ENCODE measurements at places on chromosomes 7 and 10. TPM values are rescaled to one million over a fixed set of nuclear protein-coding genes. Genes with fewer than 3 reads are reported as not detected.

Gene PLXDC2
- 42.1 TPM for total RNA-seq

DNA sequence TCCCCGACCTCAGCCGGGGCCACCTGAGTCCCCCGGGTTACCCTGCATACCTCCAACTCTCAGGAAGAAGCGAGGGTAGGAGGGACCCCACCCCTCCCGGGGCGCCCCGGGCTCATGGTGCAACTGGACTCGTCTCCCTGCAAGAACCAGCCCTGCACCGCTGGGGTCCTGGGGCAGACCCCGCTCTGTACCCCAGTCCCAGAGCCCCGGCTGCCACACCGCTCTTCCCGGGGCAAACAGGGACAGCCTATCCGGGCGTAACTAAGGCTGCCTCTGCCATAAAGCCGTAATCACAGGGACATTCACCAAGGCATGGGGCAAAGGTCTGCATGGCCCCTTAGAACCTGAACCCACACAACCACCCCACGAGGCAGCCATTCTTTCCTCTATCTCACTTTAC is 6.7 kb upstream of the MAFK start:
- no peaks in the 10 kb centered on the region for H3K36me3 ChIP-seq
- no peak overlapping the region for H3K4me3 ChIP-seq
- no peaks in the 10 kb centered on the region for H3K27me3 ChIP-seq
- no peak for DNase-seq
- H3K27ac ChIP-seq, result no peak overlapping the region

Gene UNCX
- total RNA-seq, result 2.0 TPM

Gene IQUB
- total RNA-seq, result 6.9 TPM

Gene HYAL4
- not detected for total RNA-seq

Gene HTR7
- 0.38 TPM for total RNA-seq

Gene BMPER
- 0.60 TPM for total RNA-seq

GRCh38 chr7:94252124-94252523 is 142.6 kb upstream of the COL1A2 start:
- no peaks in the 10 kb centered on the region for H3K36me3 ChIP-seq
- H3K27me3 ChIP-seq, result no peaks in the 10 kb centered on the region
- no peak overlapping the region for H3K27ac ChIP-seq
- DNase-seq, result no peak
- no peak overlapping the region for H3K4me3 ChIP-seq
- no peaks in the 10 kb centered on the region for H3K4me1 ChIP-seq

Gene IFIT1B
- not detected for total RNA-seq

GRCh38 chr7:143390104-143390772 is 9.1 kb downstream of the ZYX start:
- H3K4me1 ChIP-seq, result peaks cover 8% of the 10 kb centered on the region
- no peaks in the 10 kb centered on the region for H3K27me3 ChIP-seq
- peak; percentile 56 for DNase-seq
- peaks cover 11% of the 10 kb centered on the region for H3K36me3 ChIP-seq

DNA sequence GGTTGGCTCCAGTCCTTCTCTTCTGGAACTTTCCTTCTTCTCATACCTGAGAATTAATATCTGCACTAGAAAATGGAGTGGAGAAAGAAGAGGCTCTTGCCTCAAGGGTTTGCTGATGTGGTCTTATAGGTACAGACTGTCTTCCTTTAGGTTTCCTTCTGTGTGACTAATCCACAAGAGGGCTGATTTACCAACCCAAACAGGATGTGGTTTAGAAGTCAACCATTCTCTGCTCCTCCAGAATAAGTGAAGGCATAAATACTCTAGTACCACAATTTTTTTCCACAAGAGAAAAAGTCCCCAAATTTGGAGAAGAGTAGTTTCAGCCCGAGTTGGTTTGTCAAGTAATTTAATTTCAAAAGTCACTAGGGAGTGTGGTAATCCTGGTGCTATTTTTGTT is 85.8 kb downstream of the NRP1 start:
- no peaks in the 10 kb centered on the region for H3K27me3 ChIP-seq
- no peaks in the 10 kb centered on the region for H3K4me1 ChIP-seq
- H3K36me3 ChIP-seq, result peaks cover 61% of the 10 kb centered on the region
- no peak overlapping the region for H3K27ac ChIP-seq

DNA sequence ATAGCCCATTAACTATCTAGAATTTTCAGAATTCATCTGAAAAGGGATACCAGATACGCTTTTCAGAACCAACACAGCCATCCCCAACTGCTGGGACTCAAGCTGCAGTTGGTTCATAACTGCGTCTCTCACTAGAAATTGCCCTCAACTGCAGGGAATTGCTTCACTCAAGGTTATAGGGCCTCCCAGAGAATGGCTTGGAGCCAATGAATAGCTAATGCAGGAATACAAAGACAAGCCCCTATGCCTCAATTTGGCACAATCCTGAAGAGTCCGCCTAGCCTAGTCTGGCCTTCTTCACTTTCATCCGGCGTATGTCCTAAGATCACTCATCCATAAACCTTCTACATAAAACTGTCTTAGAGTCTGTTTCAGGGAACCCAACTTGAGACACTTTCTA is 164.0 kb downstream of the SKAP2 start:
- H3K27ac ChIP-seq, result no peak overlapping the region
- no peaks in the 10 kb centered on the region for H3K27me3 ChIP-seq
- no peak for DNase-seq
- H3K4me3 ChIP-seq, result no peak overlapping the region
- H3K36me3 ChIP-seq, result no peaks in the 10 kb centered on the region
- no peaks in the 10 kb centered on the region for H3K4me1 ChIP-seq

- no peak within 1 kb of the TSS for H3K27ac ChIP-seq
- no peaks in the 10 kb centered on the region for H3K27me3 ChIP-seq
- DNase-seq, result no peak
- no peak within 1 kb of the TSS for H3K4me3 ChIP-seq
These were observed at the start of gene OLAH for GRCh38 chr10:15043674-15044073. TSS of gene OLAH (plus strand) at chr10:15043943. CDS start at chr10:15047289, 3,346 bp downstream.

DNA sequence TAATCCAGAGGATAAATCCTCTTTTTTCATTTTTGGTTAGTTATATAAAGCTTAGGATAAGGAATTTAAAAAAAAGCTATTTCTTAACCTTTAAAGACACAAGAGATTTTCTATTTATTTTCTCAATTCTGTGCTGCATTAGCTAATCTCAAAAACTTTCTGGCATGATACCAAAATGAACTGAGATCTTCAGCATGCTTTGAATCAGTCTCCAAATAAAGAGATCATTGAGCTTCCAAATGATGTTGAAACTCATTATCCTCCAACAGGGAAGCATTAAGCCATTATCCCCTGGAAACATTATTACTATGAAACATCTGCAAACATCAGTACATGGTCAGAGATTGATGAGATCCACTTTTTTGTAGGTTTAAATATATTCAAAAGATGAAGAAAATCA is 350.3 kb upstream of the TEX47 start:
- DNase-seq, result no peak
- no peaks in the 10 kb centered on the region for H3K27me3 ChIP-seq
- H3K4me1 ChIP-seq, result no peaks in the 10 kb centered on the region
- no peaks in the 10 kb centered on the region for H3K36me3 ChIP-seq
- no peak overlapping the region for H3K27ac ChIP-seq
- H3K4me3 ChIP-seq, result no peak overlapping the region

DNA sequence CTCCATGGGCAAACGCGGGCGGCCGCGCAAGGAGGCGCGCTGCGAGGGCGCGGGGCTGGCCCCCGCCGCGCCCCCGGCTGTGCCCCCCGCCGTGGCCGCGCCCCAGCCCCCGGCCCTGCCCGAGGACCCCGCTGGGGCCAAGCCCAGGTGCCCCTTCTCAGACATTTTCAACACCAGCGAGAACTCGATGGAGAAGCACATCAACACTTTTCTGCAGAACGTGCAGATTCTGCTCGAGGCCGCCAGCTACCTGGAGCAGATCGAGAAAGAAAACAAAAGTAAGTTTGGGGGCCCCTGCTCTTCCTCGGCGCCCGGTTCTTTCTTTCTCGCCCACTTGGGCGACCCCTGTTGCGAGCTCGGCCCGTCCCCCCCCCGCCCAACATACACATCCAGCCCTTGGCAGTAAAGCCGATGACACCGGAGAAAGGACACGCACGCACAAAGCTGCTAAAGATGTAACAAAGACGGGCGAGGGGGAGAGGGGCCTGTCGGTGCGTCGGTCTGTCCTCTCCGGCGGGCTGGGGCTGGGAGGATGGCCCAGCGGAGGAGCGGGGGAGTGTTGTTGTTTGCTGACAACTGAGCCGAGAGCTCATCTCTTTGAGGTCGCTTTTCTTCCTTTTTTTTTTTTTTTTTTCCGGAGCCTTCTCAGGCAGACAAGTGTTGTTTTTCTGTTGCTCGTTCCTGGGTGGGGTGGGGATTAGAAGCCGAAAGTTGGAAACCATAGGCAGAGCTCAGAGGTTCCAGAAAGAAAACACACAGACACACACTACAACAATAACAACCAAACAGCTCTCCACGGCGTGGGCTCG is 604 bp downstream of the MXI1 start:
- peak overlapping the region; percentile 40 for H3K27ac ChIP-seq
- H3K36me3 ChIP-seq, result no peaks in the 10 kb centered on the region
- H3K4me3 ChIP-seq, result peak overlapping the region; percentile 71
- no peak for DNase-seq
- H3K4me1 ChIP-seq, result peaks cover 2% of the 10 kb centered on the region
- no peaks in the 10 kb centered on the region for H3K27me3 ChIP-seq

Gene C10orf105
- 0.35 TPM for total RNA-seq

DNA sequence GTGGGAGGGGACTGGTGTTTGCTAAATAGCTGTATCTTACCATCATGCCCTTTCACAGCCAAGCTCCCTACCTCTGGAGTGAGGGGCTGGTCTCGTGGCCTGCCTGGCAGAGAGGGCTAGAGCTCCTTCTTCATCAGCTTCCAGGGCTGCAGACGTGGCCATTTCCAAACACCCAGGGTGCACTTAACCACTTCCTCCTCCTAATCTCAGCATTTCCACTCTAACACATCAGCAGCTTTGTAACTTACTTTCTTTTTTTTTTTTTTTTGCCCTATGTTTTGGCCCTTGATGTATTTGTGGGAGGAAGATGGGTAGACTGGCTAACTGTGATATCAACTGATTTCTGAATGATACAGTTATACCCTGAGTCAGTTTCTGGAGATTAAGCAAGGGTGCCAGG is 27.4 kb downstream of the LRRC4 start:
- H3K36me3 ChIP-seq, result no peaks in the 10 kb centered on the region
- H3K27ac ChIP-seq, result no peak overlapping the region
- no peak overlapping the region for H3K4me3 ChIP-seq
- no peaks in the 10 kb centered on the region for H3K27me3 ChIP-seq
- peaks cover 22% of the 10 kb centered on the region for H3K4me1 ChIP-seq

Gene TUBB8
- total RNA-seq, result not detected

- H3K4me1 ChIP-seq, result no peaks in the 10 kb centered on the region
- no peak for DNase-seq
- peaks cover 7% of the 10 kb centered on the region for H3K36me3 ChIP-seq
- H3K27ac ChIP-seq, result no peak overlapping the region
These were observed 14.3 kb upstream of the ZNF212 start for GRCh38 chr7:149225106-149225505.

Gene TCAF2
- 4.2 TPM for total RNA-seq

GRCh38 chr7:12092499-12093130 is 118.5 kb upstream of the TMEM106B start:
- no peak overlapping the region for H3K27ac ChIP-seq
- no peak overlapping the region for H3K4me3 ChIP-seq
- DNase-seq, result peak; percentile 23
- no peaks in the 10 kb centered on the region for H3K27me3 ChIP-seq

Gene CBX3
- total RNA-seq, result 120 TPM

GRCh38 chr10:118003126-118003525 is 43.6 kb downstream of the RAB11FIP2 start:
- no peak overlapping the region for H3K27ac ChIP-seq
- H3K4me3 ChIP-seq, result no peak overlapping the region
- no peaks in the 10 kb centered on the region for H3K4me1 ChIP-seq
- DNase-seq, result no peak
- H3K27me3 ChIP-seq, result no peaks in the 10 kb centered on the region
- H3K36me3 ChIP-seq, result peaks cover 2% of the 10 kb centered on the region

GRCh38 chr7:149427096-149427680 is 33.7 kb downstream of the ZNF777 start:
- H3K4me3 ChIP-seq, result no peak overlapping the region
- no peak overlapping the region for H3K27ac ChIP-seq
- no peak for DNase-seq

GRCh38 chr7:94245500-94245899 is 149.2 kb upstream of the COL1A2 start:
- no peaks in the 10 kb centered on the region for H3K36me3 ChIP-seq
- no peaks in the 10 kb centered on the region for H3K4me1 ChIP-seq
- no peaks in the 10 kb centered on the region for H3K27me3 ChIP-seq

DNA sequence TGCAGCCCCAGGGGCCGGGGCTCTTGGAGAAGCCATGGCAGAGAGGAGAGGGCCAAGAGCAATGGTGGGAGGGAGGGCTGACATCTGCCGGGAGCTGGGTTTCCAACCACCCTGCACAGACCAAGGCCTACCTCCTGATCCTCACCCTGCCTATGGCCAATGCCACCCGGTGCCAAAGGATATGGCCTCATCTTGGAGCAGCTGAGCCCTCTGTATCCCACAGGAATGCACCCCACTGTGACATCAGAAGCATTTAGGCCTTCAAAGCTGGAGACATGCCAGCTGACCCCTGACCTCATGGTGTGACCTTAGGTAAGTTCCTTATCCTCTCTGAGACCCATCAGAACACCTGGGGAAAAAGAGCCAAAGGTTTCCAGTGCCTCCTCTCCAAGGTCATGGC is 113.6 kb upstream of the ZMIZ1 start:
- H3K27ac ChIP-seq, result no peak overlapping the region
- no peaks in the 10 kb centered on the region for H3K36me3 ChIP-seq
- DNase-seq, result no peak
- H3K4me1 ChIP-seq, result no peaks in the 10 kb centered on the region
- no peaks in the 10 kb centered on the region for H3K27me3 ChIP-seq

GRCh38 chr10:1424648-1425047 is 312.7 kb downstream of the ADARB2 start:
- H3K4me1 ChIP-seq, result no peaks in the 10 kb centered on the region
- no peak overlapping the region for H3K27ac ChIP-seq
- H3K36me3 ChIP-seq, result no peaks in the 10 kb centered on the region
- peaks cover 3% of the 10 kb centered on the region for H3K27me3 ChIP-seq
- no peak for DNase-seq

Gene CLRN3
- total RNA-seq, result 9.4 TPM

DNA sequence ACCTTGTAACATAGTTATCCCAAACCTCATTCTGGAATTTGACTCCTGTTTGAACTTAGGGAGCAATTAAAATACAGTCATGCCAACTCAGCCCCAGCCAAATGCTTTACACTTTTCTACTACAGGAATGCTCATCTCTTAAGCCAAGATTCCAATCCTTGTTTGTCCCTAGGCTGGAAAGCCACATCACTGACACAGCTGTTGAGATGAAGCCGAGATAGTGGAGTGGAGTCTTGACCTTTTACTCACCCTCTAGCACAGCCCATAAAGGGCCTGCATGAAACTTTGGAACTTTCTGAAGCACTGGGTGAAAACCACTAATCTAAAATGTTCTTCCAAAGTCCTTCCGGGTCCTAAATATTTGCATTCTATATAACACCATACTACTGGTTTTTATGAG is 247.3 kb downstream of the ETV1 start:
- no peak overlapping the region for H3K4me3 ChIP-seq
- H3K27ac ChIP-seq, result no peak overlapping the region
- H3K27me3 ChIP-seq, result no peaks in the 10 kb centered on the region
- H3K4me1 ChIP-seq, result no peaks in the 10 kb centered on the region

Gene GCK
- total RNA-seq, result 0.25 TPM

Gene TAS2R5
- total RNA-seq, result 2.5 TPM

GRCh38 chr7:83970081-83970480 is 224.5 kb downstream of the SEMA3A start:
- H3K4me3 ChIP-seq, result no peak overlapping the region
- no peaks in the 10 kb centered on the region for H3K27me3 ChIP-seq
- no peaks in the 10 kb centered on the region for H3K36me3 ChIP-seq
- no peak overlapping the region for H3K27ac ChIP-seq

Gene TMEM229A
- not detected for total RNA-seq

Gene EEF1AKMT2
- total RNA-seq, result 18.0 TPM
